ENCODE measurements at places on chromosomes 11 and 22.

DNA sequence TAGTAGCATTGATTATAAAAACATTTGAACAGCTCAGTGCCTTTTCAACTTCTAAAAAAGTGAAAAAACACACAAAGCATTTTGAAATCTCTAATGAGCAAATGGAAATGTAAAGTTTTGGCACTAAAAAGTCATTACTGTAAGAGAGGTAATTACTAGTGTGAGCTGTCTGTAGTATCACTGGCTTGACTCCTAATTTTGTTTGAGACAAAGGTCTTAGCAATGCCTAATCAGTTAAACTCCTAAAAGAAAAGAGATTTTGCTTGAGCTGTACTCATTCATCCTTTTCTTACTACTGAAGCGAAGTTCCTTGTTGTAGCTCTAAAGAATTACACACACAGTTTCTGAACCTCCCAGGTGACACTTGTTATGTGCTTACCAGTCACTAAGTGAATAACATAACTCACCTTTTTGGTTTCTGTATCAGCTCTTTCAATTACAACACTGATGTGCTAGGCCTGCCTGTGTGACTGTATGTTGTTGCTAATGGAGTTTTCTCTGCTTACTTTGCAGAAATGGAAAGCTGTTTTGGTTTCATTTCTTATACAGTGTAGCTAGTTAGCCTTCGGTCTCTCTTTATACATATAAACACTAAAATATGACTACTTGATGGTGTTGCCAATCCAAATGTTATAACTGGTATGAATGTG lies 924.4 kb upstream of the TENM4 start:
- DNase-seq, result no peak

DNA sequence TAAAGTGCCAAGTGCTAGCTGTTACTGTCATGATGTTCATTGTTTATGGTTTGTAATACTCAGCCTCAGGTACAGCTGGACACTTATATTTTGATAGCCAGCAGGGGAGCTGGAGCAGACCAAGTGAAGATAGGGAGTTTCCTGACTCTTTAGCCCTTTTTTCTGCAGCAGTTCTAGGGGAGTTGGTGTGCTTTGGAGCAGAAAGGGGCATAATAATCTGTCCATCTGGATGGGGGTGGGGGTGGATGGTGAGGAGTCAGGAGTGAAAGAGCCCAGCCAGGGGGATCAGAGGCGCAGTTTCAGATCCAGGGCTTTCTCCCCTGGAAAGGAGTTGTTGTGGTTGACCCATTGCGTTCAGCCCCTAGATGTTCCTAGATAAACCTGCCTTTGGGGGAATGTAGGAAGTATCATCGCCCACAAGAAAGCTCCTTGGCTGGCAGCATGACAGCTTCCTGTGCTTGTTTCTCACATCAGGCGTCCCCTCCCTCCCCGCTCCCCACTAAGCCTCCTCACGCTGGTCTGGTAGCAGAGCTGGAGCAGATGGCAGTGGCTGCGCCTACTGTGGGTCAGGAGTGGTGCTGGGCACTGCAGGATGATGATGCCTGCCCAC lies 41.9 kb downstream of the MED15 start:
- DNase-seq, result peak; percentile 29

DNA sequence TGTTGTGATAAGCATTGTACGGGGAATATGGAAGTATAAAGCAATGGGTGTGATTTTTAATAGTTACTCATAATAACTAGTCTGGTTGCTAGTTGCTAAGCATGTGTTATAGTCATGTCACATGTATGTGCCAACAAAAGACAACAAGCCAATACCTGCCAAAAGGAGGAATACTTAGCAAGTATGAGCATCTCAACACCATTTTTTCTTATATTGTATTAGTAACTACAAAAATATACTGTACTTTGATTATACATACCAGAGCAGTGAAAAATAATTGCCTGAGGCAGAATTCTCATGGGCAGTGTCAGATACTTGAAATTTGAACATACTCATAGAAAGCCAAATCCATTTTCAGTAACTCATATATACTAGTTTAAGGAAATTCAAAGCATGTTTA lies 62.4 kb upstream of the ALKBH3 start:
- DNase-seq, result no peak

DNA sequence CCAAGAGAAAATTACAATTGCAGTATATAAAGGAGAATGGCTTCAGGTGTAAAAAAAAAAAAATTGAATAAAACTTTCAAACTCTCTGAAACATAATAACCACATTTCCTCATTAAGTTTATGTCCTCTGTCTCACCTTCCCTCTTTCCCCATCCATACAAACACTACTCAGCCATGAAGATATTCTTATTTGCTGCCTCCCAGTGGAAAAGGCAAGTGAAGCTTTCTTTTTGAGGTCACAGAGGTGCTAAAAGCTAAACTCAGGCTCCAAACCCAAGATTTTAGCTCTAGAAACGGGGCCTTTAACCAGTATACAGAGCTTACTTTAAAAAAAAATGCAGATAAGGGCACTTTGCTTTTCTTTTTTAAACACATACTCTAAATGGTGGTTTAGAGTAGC lies 1568.5 kb downstream of the FAM181B start:
- no peak for DNase-seq

DNA sequence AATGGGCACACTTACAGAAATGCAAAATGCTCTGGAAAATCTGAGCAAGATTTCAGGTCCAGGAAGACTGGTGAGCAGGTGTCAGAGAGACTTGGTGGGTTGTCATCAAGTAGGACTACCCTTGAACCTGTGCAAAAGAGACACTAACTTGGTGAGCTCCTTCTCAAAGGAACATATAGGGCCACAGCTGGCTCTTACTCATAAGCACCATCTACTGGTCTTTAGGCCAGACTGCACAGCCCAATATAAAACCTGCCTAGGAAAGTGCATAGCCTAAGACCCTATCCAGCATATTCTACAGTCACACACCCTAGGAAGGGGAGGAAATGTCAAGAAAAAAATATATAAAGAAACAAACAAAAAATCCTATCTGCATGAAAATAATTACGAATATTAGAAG lies 18.2 kb upstream of the OR10W1 start:
- DNase-seq, result no peak

- peak; percentile 29 for DNase-seq
Observed at GRCh38 chr22:46421267-46421666, 85.8 kb downstream of the TRMU start.

DNA sequence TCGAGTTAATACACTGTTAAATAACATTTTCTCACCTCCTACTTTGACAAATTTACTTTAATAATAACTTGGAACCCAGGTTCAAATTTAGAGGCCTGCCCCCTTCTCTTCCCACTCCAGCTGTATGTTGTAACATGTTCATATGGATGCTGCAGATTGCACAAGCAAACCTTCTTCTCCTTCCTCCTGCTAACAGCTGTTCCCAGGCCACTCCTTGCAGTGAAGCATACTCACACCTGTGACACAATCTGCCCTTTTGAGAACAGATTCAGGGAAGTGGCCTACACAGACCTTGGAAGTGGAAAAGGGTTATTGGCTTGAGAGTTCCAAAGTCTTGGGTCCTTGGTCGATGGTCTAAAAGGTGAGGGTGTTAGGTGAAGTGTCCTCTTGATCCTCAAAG lies 131.9 kb downstream of the TEAD1 start:
- no peak for DNase-seq

DNA sequence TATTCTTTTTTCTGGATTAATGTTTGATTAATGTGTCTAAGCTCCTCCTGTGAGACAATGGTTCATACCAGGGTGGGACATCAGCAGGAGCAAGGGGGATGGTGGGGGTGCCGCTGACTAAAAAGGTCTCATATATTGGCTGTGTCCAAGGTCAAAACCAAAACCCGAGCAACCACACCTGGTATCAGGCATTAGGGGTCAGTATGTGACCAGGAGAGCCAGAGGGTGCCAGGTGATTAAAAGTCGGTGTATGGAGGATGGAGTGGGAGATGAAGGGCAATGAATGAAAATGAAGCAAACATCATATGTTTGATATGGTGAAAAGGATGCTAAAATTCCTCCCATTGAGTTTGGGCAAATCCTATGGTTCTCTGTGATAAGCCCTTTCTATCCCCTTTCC lies 118.0 kb downstream of the MIAT start:
- DNase-seq, result no peak

- DNase-seq, result no peak
Observed at GRCh38 chr11:19077965-19078364, 17.4 kb upstream of the MRGPRX2 start.

DNA sequence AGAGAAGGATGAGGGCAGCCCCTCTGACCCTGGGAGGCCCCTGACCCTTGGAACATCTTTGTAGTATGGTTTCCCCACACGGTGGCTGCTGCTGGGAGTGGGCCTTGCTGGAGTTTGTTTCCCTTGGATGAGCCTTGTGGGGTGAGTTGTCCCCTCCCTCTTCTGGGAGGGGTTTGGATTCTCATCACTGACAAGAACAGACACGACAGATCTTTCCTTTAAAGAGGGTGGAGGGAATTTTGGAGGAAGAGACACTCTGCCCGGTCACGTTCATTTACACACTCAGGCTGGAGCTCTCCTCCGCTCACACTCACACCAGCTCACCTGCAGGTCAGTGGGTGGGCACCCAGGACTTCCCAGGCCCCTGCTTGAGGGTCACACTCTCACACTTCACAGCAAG lies 31.7 kb downstream of the POU2F3 start:
- no peak for DNase-seq

DNA sequence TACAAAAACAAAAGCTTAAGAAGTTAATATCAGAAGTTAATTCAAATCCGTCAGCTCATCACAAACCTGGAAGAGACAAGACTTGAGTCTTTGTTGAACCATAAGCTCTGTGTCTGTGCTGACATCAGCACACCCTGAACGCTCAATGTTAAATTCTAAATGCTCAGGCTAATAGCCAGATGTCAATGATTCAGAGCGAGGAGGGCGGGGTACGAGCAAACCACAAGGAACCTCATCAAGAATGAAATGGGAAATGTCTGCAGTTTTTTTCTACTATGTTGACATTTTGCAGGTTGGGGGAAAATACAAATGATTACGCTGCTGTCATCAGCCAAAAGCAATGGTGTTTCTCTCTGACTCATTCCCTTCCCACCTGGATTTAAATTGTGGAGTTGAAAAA lies 1057.2 kb downstream of the NTM start:
- DNase-seq, result no peak

DNA sequence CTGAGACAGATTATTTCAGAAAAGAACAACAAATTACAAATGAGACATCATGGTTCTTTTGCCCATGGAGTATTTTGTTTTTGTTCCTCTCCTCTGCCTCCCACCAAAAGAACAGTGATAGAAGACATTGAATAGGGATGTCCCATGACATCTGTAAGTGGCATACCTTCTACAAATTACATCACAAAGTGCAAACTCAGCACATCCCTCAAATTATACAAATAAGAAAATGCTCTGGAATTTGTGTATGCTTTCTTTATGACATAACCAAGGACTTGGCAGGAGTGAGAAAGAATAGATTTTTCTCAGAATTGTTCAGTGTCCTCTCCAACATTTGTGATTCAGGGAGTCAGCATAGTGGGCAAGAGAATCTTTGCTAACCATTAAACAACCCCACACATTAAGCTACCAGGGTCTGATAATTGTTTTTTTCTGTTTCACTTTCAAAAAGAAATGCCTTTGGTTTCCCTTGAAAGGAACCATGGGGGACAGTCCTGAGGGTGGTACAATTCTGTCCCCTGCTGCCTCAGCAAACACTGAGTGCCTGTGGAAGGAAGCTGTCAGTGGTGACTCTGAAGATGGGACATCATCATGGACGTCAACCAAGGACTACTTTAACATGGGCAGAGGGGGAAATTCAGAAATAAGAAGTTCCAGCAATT lies 430.3 kb downstream of the AASDHPPT start:
- DNase-seq, result no peak

GRCh38 chr11:19344661-19345518 lies 104.1 kb upstream of the E2F8 start:
- peak; percentile 5 for DNase-seq

DNA sequence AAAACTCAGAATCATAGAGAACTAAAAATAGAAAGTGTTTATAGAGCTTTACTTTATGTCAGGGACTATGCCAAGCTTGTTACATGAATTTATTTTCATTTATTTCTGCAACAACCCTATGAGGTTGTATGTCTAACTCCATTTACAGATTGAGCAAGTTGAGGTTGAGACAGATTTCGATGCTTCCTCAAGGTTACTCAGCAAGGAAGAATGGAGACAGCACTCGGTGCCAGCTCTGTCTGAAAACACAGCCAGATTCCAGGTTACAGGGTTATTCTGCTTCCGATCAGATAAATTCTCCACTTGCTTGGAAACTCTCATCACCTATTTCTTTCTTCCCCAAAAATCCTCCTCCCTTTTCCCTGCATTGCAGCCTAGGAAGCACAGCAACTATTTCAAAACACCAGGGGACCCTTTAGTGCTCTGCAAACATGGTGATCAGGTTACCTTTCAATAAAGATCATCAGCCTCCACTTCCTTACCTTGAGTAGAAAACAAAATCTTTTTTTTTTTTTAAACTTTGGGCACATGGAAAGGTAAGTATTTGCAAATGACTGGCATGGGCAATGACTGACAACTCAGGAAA lies 7.0 kb downstream of the MMP3 start:
- DNase-seq, result no peak

DNA sequence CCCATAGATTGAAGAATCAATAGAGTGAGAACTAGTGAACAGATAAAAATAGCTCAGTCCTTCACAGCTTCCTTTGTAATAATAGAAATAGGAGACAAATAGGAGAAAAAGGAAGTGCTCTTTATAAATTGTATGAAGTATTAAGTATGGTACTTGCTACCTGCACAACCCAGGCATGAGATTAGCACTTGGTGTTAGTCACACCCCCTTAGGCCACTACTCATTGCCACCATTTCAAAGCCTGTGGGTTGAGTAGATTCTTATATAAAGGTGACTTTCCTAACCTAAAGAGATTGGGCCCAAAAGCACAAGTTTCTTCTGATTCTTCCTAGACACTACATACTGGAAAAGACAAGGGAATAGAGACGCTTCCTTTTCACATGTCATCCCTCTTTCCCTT lies 37.7 kb upstream of the ADORA2A start:
- DNase-seq, result no peak

- DNase-seq, result no peak
Observed at GRCh38 chr11:24286238-24286637, 210.6 kb upstream of the LUZP2 start.

GRCh38 chr11:111429066-111429506 lies 50.0 kb upstream of the POU2AF1 start:
- no peak for DNase-seq

GRCh38 chr11:11408436-11409221 lies 55.6 kb upstream of the CSNK2A3 start:
- no peak for DNase-seq

GRCh38 chr11:112771851-112772250 lies 189.4 kb upstream of the NCAM1 start:
- DNase-seq, result no peak

- no peak for DNase-seq
Observed at GRCh38 chr11:44179173-44179572, 83.7 kb downstream of the EXT2 start.

GRCh38 chr11:14977101-14977880 lies 5.1 kb upstream of the CALCA start:
- no peak for DNase-seq

- peak; percentile 57 for DNase-seq
Observed at GRCh38 chr11:65423516-65424204, 1.1 kb downstream of the NEAT1 start.

Data from T-helper 2 cell (primary cell).